ENCODE measurements at places on chromosomes 7 and 10.

- DNase-seq: no peak
Measured at GRCh38 chr7:107262857-107263256, 94.1 kb downstream of the HBP1 start.

- no peak for DNase-seq
Measured at GRCh38 chr7:51237446-51238133, 79.0 kb downstream of the COBL start.

- no peak for DNase-seq
Measured at GRCh38 chr10:124156524-124157260, 63.3 kb upstream of the CHST15 start.

DNA sequence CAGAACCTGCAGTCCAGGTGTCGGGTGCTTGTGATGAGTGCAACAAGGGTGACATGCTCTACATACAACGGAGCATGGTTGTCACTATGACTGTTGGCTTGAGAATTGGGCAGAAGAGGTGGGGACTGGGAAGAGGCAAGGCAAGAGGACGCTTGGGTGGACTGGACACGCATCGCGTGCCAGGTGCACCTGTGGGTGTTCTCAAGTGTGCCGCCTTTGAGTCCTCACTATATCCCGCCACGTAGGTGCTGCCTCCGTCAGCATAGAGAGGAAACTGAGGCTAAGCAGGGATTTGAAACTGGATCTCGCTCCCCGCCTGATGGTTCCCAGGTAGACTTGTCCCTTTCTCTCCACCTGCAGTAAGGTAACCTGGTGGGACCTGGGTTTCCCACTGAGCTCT, 27.2 kb downstream of the CDH23 start:
- DNase-seq: no peak
